ENCODE measurements at places on chromosomes 11 and 22. TPM values are rescaled to one million over a fixed set of nuclear protein-coding genes. Genes with fewer than 3 reads are reported as not detected.

- peak; percentile 52 for DNase-seq
Measured at GRCh38 chr22:50268655-50269113, 1.5 kb downstream of the MAPK11 start.

DNA sequence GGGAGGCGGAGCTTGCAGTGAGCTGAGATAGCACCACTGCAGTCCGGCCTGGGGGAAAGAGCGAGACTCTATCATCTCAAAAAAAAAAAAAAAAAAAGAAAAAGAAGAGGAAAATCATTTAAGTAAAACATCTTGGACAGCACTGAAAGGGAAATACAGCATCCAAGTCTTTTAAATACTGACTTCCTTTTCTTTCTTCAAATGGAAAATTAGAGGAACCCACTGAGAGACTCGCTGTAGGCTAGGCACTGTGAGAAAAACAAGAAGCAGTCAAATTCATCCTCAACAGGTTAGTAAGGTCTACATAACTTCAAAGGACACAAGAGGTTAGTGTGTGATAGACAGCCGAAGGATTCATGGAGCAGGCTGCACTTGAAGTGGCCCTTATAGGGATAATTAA, 243.7 kb downstream of the BLID start:
- no peak for DNase-seq

Gene PLEKHB1
- 5.6 TPM for total RNA-seq

Gene OR2D2
- total RNA-seq = not detected

Gene ZNF408
- 10.5 TPM for total RNA-seq

- no peak for DNase-seq
Measured at GRCh38 chr22:24224468-24224867, 20.4 kb downstream of the GGT5 start.

Gene BIK
- total RNA-seq = 0.76 TPM

DNA sequence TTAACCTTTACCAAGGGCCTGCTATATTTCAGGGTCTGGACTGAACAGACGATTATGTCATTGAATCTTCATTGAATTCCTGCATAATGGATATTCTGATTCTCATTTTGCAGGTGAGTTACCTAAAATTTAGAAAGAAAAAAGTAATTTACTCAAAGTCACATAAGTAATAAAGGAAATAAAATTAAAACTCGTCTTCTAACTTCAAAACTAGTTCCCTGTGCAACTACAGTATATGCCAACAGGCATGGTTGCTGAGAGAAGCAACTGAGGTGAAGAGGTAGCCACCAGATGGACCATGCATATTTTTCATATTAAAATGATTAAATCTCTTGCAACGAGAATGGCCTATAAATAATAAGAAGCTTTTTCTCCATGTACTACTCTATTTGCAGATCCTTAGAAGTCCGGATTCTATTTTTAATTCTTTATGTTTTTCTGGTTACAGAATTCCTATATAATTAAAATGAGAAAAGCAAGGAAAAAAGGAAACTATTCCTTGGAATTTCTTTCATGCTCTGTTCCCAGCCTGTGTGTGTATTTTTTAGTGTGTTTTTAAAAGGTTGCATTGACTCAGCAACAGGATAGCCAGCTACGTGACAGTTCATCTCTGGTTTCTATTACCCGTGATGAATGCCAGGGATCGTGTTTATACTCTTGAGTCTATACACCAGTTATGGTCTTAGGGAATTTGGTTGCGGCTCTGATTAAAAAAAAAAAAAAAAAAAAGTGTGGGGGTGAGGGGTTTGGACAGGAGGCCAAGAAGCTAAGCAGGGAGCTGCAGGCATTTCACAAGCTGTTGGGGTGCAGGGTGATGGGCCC, 186.8 kb downstream of the ETS1 start:
- DNase-seq = peak; percentile 62

Gene OR9I1
- not detected for total RNA-seq

Gene PGR
- total RNA-seq = 131 TPM

GRCh38 chr11:44580701-44581100, 15.2 kb downstream of the CD82 start:
- no peak for DNase-seq

- DNase-seq = peak; percentile 43
Measured at GRCh38 chr22:42317691-42318547, 47.5 kb upstream of the TCF20 start.

DNA sequence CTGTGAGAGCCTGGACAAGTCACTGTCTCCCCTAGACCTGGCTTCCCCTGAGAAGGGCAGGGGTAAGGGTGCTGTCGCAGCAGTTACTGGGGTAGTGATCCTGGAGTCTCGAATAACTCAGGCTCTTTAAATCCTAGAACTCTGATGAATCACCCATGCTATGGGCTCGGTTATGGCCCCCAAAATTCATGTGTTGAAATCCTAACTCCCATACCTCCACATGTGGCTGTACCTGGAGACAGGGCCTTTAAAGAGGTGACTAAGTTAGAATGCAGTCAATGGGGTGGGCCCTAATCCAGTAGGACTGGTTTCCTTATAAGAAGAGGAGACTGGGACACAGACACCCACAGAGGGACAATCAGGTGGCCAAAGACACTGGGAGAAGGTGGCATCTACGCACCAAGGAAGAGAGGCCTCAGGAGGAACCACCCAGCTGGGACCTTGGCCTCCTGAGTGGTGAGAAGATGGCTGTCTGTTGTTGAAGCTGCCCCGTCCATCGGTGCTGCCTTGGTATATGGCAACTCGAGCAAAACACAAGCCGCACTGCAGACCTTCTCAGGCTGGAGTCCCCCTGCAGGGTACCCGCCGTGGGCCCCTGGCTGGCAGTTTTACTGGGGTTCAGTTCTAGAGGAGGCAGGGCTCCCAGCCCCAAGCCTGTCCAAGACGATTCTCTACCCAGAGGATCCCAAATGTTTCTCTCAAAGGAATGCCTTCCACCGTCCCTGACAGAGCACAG, 48.8 kb upstream of the SHISAL1 start:
- no peak for DNase-seq

Gene ANO5
- total RNA-seq = 5.8 TPM

DNA sequence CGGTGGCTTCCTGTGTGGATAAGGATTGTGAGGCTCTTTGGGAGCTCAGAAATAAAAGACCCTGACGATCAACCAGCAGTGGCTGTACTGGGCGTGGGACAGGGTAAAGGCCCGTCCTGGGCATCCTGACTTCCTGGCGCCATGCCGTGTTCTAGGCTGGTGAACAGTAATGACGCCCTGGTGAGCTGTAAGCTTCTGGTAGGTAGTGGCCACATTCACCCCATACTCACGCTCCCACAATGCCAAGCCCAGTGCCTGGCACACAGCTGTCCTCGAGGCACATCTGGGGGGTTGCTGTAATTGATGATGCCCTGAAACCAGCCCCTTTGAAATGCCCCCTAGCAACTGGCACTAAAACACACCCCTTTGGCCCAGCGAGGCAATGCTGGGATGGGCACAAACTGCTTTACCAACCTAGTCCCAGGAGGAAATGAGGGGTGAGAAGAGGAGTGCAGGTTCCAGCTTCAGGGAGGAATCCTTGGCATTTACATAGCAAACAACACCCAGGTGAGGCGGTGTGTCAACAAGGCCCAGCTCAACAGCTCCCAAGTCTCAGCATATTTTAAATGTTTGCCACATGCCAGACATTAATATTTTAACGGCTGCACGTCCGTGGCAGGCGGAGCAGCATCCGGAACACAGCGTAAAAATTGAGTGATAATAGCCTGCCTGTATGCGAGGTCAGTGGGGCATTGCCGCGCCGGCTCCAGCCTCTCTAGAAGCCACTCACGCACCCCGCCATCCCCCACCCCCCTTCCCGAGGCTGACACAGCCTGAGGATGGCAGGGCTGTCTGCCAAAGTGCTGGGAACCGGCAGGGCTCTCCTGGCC, 79.3 kb downstream of the DSCAML1 start:
- no peak for DNase-seq

DNA sequence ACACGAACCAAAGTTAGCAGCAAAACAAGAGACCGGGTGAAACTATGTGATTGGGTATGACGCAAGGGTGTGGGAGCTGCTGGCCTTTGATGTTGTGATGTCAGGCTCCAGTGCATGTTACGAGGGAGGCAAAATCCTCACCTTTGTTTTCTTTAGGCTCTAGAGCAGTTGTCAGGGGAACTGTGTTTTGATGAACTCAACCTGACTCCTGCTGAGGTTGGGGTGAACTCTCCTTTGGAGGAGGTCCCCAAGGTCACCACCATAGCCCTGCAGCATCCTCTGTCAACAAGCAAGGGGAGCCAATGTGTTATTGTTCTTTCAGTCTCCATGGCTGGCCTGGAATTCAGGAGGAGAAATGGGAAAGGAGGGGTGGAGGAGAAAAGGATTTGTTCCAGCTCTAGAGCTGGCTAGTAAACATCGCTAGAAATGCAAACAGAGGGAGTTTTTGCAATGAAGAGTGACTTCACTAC, 33.8 kb downstream of the RASSF10 start:
- DNase-seq = no peak

Gene MN1
- total RNA-seq = 2.0 TPM

DNA sequence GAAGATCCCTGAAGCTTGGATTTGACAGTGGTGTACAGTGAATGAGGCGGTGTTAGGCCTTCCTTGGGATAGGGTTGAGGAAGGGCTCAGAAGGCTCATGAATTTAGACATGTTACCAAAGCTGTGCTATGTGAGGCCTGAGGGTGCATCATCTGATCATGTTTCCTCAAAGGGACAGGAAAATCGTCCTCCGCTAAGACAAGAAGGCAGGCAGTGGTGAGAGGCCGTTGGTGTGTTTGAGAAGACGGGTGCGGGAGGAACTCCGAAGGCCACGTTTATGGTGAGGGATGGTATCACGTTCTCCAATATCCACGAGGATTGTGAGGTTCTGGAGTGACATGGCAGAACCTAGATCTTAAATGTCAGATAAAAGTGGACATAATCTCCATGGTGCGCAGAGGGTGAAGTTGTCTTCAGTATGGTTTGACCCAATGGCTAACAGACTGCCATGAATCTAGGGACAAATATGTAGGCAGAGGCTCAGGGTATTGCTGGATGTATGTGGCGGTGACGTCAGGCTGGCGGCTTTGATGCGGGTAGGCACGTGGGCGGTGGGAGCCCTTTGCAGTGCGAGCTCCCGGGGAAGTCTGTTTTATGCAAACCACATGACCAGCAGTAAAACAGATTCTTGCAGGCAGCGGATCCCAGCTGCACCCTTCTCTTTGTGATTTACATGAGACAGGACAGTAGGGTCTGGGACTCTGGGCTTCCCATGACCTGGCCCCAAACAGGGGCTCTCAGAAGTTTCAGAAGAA, 242.3 kb upstream of the B3GAT1 start:
- no peak for DNase-seq

Gene C22orf31
- not detected for total RNA-seq

- no peak for DNase-seq
Measured at GRCh38 chr22:32842486-32842885, 41.0 kb downstream of the TIMP3 start.

GRCh38 chr11:108733479-108734116, 68.7 kb downstream of the DDX10 start:
- DNase-seq = no peak

GRCh38 chr11:1916132-1916985, 3.1 kb upstream of the TNNT3 start:
- DNase-seq = no peak

DNA sequence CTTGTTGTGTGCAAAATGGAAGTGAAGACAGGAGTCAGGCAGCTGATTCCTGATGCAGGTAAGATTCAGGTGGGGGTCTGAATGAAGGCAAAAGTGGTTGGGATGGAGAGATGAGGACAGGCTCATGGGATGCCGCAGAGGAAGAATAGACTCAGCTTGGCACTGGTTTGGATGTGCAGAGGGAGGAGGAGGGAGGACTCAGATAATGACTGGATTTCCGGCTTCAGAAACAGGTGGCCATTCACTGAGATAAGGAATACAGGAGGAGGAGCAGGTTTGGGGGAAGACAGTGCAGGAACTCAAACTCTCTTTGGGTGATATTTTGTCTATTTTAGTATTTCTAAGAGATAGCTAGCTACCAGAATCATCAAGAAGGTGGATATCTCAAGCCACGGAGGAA, 19.2 kb downstream of the RASSF10 start:
- DNase-seq = no peak

Measured in uterus (tissue), 4 donors.